Activated CD8-positive, alpha-beta memory T cell treated with anti-CD3 and anti-CD28 coated beads for 1 hour (primary cell): ENCODE measurements at places on chromosomes 1 and 21.

GRCh38 chr1:26723013-26723991, 27.5 kb downstream of the ARID1A start:
- no peak for DNase-seq

DNA sequence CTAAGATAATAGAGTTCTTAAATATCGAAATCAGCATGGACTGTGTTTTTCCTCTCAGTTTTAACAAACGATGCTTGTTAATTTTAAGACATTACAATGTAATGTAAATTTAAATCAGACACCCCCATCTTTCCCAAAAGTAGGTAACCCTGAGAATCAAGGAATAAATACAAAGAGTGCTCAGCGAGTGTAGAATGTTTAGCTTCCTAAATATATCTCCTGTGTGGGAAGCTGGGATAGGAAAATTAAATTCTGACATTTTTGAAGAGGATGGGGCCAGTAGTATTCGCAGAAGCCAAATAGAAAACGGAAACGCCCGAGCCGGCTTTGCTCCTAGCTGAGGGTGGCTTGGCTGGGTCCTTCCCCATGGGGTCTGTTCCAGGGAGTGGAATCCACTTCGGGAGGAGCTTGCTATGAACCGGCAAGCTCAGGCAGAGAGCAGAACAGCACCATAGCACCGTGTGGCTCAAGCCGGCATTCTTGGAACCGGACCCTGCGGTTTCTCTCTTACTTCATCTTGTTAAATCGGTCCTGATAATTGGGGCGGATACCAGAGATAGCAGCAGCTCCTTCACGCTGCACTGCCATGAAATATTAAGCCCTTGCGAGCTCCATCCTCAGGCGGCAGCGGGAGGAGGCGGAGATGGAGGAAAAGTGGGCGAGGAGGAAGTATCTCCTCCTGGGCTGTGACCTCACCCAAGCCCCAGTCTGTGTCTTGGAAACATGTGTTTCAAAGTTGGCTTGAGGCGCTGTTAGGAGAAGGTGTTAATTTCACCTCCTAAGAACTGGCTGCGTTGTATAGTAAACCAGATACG, 24.9 kb downstream of the MAP3K7CL start:
- DNase-seq, result no peak

- no peak for DNase-seq
These were observed 45.1 kb downstream of the SLC2A1 start for GRCh38 chr1:42913426-42914091.

DNA sequence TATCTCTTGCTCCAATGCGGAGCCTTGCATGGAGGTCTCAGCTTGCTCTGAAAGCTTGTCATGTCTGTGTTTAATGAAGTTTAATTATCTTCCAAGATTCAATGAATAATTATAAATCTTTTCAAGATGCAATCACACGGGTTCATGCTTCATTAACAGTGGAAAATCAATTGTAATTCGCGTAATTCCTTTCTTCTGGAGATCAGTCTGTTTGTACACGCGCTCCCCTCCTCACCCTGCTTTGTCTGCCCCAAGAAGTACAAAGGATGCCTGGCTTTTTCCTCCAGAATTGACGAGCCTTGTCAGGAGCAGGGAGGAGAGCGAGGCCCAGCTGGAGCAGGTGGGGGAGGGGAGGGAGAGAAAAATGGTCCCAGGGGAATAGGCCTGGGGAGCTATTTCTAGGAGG, 65.0 kb upstream of the DISP3 start:
- no peak for DNase-seq

DNA sequence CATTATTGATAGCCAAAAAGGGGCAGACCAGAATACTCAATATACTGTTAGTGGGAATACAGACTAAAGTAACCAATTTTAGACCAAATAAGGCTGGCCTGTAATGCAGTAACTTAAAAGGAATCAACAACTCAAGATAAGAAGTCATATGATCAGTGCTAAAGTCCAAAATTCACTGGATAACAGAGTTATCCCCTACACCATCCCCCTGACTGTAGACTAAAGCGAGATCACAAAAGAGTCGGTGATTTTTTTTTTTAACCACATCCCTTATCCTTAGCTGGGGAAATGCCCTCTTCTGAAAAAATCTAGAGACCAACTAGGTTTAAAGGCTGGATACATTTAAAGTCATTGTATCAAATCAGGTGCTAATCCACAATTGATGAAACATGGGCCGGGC, 7.7 kb downstream of the UBR4 start:
- DNase-seq, result no peak
